Immature natural killer cell (primary cell): ENCODE measurements at places on chromosomes 12 and 14. TPM values are rescaled to one million over a fixed set of nuclear protein-coding genes. Genes with fewer than 3 reads are reported as not detected.

The OR11H7 gene
- polyA plus RNA-seq = not detected

The THAP2 gene
- 7.4 TPM for polyA plus RNA-seq

The STAC3 gene
- polyA plus RNA-seq = not detected

The HNF1A gene
- polyA plus RNA-seq = not detected

The HOTAIR gene
- not detected for polyA plus RNA-seq

The FOXN4 gene
- not detected for polyA plus RNA-seq

The RILPL2 gene
- polyA plus RNA-seq = 4.7 TPM

The GARIN6 gene
- polyA plus RNA-seq = not detected

The P2RX2 gene
- not detected for polyA plus RNA-seq

The C12orf50 gene
- not detected for polyA plus RNA-seq

The PMCH gene
- polyA plus RNA-seq = not detected

The C14orf39 gene
- polyA plus RNA-seq = not detected

The BICDL1 gene
- polyA plus RNA-seq = not detected

The RIMBP2 gene
- polyA plus RNA-seq = not detected
